ENCODE measurements at places on chromosomes 4 and X. TPM values are rescaled to one million over a fixed set of nuclear protein-coding genes. Genes with fewer than 3 reads are reported as not detected.

- H3K27ac ChIP-seq: no peak overlapping the region
- H3K4me1 ChIP-seq: no peaks in the 10 kb centered on the region
- DNase-seq: no peak
- H3K4me3 ChIP-seq: no peak overlapping the region
These were observed 170.1 kb downstream of the FRMPD4 start for GRCh38 chrX:12308420-12308819.

GRCh38 chr4:152817331-152817730 is 37.6 kb downstream of the ARFIP1 start:
- H3K4me3 ChIP-seq: peak overlapping the region; percentile 23

DNA sequence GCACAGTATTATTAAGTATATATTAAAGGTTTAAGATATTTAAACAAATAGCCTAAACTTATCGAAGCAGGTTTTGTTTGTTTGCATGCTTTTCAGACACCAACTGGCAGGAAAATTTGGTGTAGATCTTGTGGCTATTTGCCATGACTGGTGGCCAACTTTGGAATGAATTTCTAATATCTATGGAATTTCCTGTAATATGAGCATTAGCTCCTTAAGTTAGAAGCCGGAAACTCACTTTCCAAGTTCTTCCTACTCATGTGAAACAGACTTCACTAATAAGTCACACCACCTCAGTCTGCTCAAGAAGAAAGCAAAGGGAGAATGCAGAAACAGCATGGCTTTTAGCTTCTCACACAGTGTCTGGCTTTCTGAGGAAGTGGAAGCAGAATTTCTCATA is 563.9 kb downstream of the GRXCR1 start:
- no peak overlapping the region for H3K4me3 ChIP-seq
- H3K27ac ChIP-seq: no peak overlapping the region
- no peak for DNase-seq
- H3K36me3 ChIP-seq: no peaks in the 10 kb centered on the region
- no peaks in the 10 kb centered on the region for H3K4me1 ChIP-seq
- H3K27me3 ChIP-seq: no peaks in the 10 kb centered on the region

DNA sequence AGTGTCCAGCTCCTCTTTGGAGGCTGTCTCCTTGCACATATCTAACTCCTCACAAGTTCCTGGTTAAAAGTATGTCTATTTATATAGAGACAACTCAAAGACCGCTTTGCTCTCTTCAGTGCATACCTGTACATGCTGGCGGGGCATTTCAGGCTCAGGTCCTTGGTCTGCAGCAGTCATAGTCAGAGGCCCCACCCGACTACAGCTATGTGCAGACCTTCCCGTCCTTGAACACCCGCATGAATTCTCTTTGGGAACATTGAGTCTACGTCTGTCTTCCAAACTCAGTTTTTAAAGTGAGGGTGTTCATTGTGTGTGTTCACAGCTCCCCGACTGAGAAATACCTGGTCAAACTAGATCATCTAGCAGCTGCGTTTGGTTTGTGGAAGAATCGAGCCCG is 4.2 kb downstream of the BCOR start:
- H3K4me3 ChIP-seq: peak overlapping the region; percentile 92
- no peaks in the 10 kb centered on the region for H3K36me3 ChIP-seq
- DNase-seq: no peak
- H3K27ac ChIP-seq: no peak overlapping the region
- peaks cover 44% of the 10 kb centered on the region for H3K4me1 ChIP-seq

DNA sequence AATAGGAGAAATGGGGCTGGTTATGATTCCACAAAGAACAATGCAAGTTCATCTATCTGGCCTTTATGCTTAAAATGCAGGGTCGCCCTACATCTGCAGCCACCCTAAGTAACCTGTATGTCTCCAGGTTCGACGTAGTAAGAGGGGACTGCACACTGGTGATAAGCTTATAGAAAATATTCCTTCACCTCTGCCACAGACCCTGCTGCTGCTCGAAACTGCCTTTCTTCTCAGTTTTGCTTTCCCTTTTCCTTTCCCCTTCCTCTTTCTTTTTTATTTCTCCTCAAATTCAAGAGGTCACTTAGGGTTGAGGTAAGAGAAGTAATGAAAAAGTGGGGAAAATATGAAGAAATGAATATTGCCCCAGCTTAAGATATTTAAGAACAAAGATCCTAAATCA is 123.5 kb downstream of the DCHS2 start:
- peaks cover 4% of the 10 kb centered on the region for H3K36me3 ChIP-seq
- no peaks in the 10 kb centered on the region for H3K27me3 ChIP-seq
- DNase-seq: peak; percentile 42
- H3K4me3 ChIP-seq: peak overlapping the region; percentile 93

DNA sequence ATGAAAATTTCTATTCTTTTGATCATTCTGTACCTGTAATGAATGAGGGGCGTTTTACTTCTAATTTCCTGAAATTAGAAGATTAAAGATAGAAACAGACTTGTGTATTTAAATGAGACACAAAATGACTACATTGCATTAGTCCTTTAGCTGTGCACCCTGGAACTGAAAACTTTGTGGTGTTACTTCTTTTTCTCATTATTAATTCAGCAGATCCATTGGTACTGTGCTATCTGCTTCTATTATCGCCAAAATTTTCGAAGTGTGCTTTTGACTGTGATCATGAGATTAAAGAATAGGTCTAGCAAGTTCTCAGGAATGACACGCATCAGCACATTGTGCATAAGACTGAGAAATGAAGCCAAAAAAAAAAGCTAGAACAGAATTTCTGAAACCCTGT is 1938.9 kb upstream of the TENM3 start:
- no peak overlapping the region for H3K27ac ChIP-seq
- H3K36me3 ChIP-seq: no peaks in the 10 kb centered on the region
- no peaks in the 10 kb centered on the region for H3K4me1 ChIP-seq

GRCh38 chrX:20212486-20213089 is 54.1 kb downstream of the RPS6KA3 start:
- H3K4me3 ChIP-seq: no peak overlapping the region
- no peaks in the 10 kb centered on the region for H3K36me3 ChIP-seq
- no peak for DNase-seq
- H3K27ac ChIP-seq: no peak overlapping the region

DNA sequence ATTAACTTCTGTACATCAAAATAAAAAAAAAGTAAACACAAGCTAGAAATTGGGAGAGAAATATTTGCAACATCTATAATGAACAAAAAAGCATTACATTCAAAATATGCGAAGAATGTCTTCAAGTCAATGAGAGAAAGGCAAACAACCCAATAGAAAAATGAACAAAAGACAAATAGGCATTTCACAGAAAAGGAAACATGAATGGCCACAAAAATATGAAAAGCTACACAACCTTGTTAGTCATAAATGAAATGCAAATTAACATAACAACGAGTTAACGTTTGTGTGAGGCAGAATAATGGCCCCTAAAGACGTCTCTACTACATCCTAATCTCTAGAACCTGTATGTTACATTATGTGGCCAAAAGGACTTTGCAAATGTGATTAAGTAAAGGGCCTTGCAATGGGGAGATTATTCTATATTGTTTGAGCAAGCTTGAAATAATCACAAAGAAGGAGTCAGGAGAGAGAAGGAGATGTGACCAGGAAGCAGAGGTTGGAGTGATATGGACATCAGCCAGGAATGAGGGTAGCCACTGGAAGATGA is 86.8 kb downstream of the WDFY3 start:
- no peak for DNase-seq
- no peaks in the 10 kb centered on the region for H3K4me1 ChIP-seq
- no peaks in the 10 kb centered on the region for H3K36me3 ChIP-seq
- H3K27me3 ChIP-seq: no peaks in the 10 kb centered on the region

DNA sequence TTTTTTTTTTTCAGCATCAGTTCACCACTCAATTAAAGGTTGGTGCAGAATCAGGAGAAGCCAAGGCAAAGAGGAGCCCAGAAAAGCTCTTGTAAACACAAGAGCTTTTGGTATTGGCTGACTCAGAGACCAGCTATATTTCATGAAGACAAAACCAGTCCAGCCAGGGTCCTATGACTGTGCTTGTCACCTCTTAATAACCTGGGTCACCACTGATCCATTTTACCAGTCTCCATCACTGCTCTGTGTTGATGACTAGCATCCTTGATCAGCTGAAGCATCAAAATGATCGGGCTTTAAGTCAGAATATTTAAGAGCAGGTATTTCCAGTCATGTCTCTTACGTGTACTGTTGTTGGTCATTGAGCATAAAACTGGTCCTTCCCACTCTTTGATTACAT is 237.9 kb downstream of the PACRGL start:
- H3K27ac ChIP-seq: no peak overlapping the region
- no peaks in the 10 kb centered on the region for H3K36me3 ChIP-seq
- no peak for DNase-seq
- no peaks in the 10 kb centered on the region for H3K27me3 ChIP-seq
- no peak overlapping the region for H3K4me3 ChIP-seq
- H3K4me1 ChIP-seq: no peaks in the 10 kb centered on the region

BCORL1 gene
- polyA plus RNA-seq: 0.70 TPM

GRCh38 chrX:85998954-85999353 is 48.4 kb downstream of the CHM start:
- DNase-seq: no peak
- H3K36me3 ChIP-seq: no peaks in the 10 kb centered on the region
- no peak overlapping the region for H3K4me3 ChIP-seq
- no peaks in the 10 kb centered on the region for H3K27me3 ChIP-seq
- H3K27ac ChIP-seq: no peak overlapping the region
- H3K4me1 ChIP-seq: peaks cover 43% of the 10 kb centered on the region

SH2D1A gene
- polyA plus RNA-seq: 0.93 TPM
